ENCODE measurements at places on chromosomes 2 and 18. TPM values are rescaled to one million over a fixed set of nuclear protein-coding genes. Genes with fewer than 3 reads are reported as not detected.

DNA sequence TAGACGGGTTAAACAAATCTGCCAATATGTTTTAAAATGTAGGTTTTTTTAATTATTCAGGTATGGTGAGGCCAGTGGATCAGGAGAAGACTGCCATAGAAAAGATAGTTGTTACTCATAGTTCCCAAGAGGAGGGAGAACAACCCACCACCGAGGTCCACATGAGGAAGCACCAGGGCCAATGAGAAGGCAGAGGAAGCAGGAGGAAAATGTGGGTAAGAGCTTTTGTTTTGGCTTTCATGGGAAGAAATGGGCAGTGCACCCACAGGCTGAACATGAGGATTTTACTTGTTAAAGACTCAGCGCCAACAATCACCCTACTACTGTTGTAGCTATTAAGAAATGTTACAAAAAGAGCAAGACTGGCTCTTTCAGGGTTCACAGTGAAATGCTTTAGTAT lies 191.8 kb upstream of the HNMT start:
- DNase-seq = no peak

- DNase-seq = no peak
Measured at GRCh38 chr2:127464470-127465257, 46.4 kb downstream of the PROC start.

- no peak for DNase-seq
Measured at GRCh38 chr18:4399929-4400328, 55.2 kb downstream of the DLGAP1 start.

GRCh38 chr2:11534746-11535484 lies 1.1 kb downstream of the GREB1 start:
- DNase-seq = no peak

DNA sequence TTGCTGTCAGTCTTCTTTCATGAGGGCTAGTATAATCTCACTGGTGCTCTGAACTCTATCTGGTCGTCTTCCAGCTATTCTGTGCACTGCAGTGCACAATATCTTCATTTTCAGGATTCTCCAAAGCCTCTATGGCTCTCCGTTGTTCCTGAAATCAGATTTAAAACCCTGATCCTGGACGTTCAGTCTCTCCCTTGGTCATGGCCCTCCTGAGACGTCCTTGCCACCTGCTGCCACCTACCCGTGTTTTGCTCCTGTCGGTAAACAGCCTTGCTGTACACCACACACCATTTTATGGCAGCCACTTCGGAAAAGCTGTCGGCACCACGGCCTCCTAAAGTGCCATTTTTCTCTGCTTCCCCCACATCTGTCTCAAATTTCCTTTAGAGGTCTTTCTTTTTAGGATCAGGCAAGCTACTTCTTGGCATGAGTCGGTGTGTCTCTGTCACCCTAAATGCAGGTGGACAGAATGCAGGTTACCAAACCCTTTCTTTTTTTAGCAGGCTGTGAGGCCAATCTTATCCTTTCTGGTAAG lies 170.0 kb downstream of the HRH4 start:
- DNase-seq = no peak

DNA sequence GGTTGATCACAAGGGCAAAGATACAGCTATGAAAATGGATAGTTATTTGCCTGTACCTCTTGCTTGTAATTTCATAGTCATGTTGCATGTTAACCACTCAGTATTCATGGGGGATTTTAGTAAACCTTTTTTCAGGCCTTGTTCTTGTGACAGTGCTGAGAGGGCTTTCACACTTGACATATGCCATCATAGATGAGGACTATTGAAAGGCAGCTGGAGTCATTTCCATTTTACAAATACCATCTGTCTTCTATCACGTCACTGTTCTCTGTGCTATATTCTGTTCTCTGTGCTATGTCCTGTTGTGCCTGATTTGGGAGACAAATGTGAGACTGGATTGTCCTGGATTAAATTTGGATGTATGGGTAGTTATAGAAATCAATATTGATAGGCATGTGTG lies 131.7 kb downstream of the LYPD6B start:
- DNase-seq = no peak

DNA sequence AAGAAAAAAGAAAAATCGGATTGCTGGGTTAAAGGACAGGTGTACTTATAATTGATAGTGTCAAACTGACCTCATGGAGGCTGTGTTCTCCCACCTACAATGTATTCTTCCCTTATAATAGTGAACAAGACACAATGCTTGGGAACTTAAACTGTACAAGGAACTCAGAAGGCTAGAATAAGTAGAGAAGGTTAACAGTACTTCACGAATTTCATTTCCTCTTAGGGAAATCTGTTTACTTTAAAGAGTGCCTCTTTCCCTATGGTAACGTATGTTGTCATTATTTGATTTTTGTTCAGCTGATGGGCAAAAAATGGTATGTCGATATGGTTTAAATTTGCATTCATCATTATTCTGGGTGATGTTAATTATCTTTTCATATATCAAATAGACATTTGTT lies 9.2 kb upstream of the HK2 start:
- no peak for DNase-seq

DNA sequence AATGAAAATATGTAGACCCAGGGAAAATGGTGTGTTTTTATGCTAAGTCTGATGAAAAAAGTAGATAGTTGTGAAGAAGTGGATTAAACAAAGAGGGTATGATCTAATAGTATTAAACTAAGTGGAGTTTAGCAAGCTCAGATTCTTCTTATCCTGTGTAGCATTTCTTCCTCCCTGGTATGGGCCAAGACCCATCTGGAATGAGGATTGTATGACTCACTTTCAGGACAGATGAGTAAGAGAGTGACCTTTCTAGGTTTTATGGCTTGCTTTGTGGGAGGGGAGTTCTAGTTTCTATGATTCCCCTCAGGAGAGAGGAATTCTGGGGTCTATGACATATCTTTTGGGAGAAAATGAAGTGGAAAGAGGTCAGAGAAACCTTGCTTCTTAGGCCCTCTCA lies 550.1 kb downstream of the SPAG16 start:
- no peak for DNase-seq

The ANXA4 gene
- polyA plus RNA-seq = 260 TPM

The CHRND gene
- polyA plus RNA-seq = 0.47 TPM

The UGT1A5 gene
- not detected for polyA plus RNA-seq

All from renal pelvis (tissue), 12 donors.